NCI-H2081 treated with DMSO at 0.1 percent for 48 hours (cell line): ENCODE measurements at places on chromosomes 7 and 10.

GRCh38 chr7:158748335-158748734, 43.7 kb upstream of the NCAPG2 start:
- no peak for DNase-seq

- no peak for DNase-seq
Observed at GRCh38 chr7:135169964-135170273, 588 bp downstream of the CYREN start.

DNA sequence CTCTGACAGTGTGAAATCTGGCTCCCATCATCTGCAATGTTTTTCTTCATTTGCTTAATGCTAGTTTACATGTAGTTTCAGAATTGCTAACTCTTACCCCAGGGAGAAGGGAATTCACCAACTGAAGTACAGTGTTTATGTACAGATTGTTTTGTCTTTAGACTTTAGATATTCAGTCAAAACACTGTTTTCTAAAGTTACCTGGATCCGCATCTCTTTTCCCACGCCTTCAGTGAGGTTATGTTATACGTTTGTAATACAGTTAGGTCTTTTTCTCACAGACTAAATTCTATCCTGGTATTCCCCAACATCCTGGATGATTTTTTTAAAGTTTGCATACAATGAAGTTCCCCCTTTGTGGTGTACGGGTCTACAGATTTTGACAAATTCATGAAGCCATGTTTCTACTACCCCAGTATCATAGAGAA, 3.2 kb upstream of the LYZL1 start:
- DNase-seq: no peak

DNA sequence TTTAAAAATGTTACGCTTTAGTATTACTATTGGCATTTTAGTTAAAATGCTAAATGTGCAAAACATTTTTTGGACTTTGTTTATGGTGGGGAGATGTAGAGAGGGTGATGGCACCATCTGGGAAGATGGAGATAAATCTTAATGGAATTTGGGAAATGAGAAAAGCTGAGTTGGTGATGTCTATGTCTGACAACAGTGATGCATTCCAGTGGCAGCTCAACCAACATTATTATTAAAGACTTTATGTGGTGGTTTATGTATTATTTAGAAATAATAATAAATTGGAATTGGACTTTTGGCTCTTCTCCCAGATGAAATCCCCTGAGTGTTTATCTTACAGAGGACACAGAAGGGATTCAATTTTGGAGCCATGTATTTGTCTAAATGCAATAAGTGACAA, 77.6 kb downstream of the SEC23IP start:
- DNase-seq: no peak

GRCh38 chr10:61452655-61453641, at the start of gene TMEM26:
TSS of gene TMEM26 (minus strand) at chr10:61453381. CDS start at chr10:61453081, 300 bp downstream.
- DNase-seq: no peak

- DNase-seq: no peak
Observed at GRCh38 chr7:66331883-66332282, 126.7 kb downstream of the TPST1 start.

DNA sequence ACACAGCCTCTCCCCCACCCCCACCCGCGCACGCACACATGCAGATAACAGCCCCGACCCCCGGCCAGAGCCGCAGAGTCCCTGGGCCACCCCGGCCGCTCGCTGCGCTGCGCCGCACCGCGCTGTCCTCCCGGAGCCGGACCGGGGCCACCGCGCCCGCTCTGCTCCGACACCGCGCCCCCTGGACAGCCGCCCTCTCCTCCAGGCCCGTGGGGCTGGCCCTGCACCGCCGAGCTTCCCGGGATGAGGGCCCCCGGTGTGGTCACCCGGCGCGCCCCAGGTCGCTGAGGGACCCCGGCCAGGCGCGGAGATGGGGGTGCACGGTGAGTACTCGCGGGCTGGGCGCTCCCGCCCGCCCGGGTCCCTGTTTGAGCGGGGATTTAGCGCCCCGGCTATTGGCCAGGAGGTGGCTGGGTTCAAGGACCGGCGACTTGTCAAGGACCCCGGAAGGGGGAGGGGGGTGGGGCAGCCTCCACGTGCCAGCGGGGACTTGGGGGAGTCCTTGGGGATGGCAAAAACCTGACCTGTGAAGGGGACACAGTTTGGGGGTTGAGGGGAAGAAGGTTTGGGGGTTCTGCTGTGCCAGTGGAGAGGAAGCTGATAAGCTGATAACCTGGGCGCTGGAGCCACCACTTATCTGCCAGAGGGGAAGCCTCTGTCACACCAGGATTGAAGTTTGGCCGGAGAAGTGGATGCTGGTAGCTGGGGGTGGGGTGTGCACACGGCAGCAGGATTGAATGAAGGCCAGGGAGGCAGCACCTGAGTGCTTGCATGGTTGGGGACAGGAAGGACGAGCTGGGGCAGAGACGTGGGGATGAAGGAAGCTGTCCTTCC, 620 bp downstream of the EPO start:
- no peak for DNase-seq

GRCh38 chr10:79063661-79064492, 4.9 kb upstream of the ZMIZ1 start:
- no peak for DNase-seq
